AG09319 (cell line): ENCODE measurements at places on chromosomes 2 and 18.

- DNase-seq: no peak
Measured at GRCh38 chr2:69692424-69692823, 48.9 kb upstream of the AAK1 start.

DNA sequence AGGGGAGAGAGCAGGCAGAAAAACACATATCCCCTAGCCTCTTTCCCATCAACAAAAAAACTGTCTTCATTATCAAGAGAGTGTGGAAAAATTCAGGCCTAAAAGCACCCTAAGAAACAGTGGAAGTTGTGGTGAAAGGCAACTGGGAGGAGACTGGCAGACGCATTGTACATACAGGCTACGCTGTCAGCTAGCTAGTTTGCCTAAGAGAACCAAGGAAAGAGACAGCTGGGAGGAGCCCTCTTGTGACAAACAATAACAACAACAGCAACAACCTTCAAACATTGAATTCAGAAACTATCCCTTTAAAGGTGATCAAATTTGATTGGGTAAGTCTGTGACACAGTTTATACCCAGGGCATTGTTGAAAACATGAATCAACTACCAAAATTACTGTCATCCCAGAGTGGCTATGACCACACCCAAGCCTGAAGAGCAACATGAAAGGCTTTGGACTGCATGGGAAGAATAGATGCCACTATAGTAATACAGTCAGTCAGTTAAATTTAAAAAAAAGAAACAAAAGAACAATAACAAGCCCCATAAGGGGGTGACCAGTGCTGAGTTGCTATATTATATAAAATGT, 88.9 kb upstream of the CRIM1 start:
- DNase-seq: no peak

DNA sequence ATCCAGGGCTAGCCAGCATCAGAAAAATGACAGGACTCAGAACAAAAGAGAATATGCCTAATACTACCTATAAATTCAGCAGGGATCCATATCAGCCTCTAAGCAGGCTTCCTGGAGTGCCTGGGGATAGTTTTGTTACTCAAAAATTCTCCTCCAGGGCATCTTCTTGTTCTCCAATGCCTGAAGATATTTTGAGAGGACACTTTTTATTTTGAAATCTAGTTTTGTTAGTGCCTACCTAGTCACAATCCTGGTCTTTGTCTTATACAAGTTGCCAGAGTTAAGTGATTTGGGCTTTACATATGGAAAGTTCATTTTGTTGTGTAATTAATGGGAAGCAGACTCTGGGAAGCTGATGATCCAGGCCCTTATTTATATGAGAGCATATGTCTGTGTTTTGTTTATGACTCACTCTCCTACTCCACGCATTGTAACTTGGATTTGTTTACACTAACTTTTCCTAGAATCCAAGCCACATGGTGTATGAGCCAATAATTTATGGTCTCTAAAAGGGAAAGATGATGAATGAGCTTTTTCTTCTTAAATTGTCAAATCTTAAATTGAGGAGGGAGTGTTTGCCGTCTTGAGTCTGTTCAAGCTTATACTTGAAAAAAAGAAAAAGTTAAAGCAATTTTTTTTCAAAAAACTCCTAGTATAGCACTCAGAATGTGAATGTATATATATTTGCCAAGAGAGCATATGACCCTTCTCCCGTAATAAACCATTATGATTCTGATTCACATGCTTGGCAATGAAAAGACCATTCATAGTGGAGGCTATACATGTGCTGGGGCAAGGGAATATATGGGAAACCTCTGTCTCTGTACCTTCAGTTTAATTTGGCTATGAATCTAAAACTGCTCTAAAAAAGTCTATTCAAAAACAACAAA, 370.3 kb downstream of the SETBP1 start:
- DNase-seq: peak; percentile 84

DNA sequence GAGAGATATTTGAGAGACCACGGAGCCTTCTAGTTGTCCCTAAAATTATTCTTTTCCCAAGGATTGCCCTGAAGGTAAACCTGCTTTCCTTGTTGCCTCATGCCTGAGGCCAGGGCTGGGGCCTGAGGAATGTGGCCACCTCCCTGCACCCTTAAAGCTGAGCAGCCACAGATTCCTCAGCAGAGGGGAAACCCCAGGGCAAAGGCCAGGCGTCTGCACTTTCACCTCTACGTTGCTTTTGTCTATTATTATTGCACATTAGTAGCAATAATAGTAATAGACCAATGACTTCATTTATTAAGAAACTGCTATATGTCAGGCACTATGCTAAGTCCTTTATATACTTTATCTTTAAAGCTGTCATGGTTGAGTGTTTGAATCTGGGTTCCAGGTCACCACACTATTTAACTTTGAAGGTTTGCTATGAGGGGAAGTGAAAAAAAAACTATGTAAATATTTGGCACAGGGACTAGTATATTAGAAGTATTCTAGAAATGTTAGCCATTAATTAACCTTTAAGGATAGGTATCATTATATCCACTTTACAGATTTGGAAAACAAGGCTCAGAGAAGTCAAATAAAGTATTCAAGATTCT, 104.2 kb downstream of the LRRC30 start:
- DNase-seq: no peak

DNA sequence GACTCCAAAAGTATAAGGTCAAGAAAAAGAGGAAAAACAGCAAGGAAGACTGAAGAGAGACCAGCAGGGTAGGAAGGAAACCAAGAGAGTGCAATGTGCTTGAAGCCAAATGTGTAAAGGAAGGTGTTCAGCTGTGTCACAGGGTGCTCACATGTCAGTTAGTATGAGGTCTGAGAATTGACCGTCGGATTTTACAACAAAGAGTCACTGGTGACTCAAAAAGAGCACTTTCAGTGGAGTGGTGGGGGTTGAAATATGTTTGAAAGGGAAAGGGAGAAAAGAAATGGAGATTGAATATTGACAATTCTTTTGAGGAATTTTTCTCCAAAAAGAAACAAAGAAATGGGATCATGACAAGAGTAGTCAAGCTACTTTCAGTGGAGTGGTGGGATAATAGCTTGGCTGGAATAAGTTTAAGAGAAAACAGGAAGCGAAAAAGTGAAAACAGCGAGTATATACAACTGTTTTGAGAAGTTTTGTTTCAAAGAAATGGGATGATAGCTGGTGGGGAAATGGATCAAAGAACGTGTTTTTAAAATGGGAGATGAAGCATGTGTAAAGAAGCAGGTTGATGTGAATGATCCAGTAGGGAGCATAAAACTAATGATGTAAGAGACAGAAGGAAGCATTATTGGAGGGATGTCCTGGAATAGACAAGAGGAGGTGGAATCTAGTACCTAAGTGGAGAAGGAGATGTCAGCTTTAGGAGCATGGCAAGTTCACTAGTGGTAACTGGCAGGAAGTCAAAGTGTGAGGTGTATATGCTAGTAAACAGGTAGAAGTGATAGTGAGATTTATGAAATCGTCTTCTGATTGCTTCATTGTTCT, 3.6 kb upstream of the TSPYL6 start:
- no peak for DNase-seq

DNA sequence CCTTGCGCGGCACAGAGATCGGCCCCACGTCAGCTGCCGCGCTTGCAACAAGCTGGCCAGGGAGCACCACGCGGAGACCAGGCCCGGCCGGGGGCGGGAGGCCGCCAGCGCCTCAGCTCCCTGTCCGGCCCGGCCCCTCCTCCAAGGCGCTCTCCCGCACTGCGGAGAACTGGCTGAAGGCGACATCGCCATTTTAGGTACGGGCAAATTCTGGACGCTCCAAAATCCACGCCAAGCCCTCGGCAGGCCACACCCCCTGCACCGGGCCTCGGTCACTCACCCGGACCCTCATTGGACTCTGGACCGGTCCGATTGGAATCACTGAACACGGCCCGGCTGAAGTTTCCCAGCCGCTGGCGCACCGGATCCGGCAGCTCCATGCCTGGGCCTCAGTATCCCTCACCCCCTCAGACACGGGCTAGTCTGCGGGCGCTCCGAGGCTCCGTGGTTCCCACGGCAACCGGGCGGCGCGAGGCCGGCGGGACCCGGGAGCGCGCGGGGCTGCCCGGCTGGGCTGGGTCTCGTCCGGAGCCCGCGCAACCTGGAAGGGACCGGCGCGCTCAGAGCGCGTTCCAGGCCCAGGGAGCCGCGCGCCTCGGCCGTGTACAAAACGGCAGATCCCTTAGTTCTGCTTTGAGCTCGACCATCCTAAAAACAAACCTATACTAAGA, at the start of gene TMEM17:
Gene TMEM17 (minus strand): TSS at position 446 of the 671 bp plus-strand sequence. CDS start 66 bp downstream, at position 380.
- DNase-seq: peak; percentile 81

GRCh38 chr18:48940854-48941611, 9.7 kb downstream of the SMAD7 start:
- no peak for DNase-seq

DNA sequence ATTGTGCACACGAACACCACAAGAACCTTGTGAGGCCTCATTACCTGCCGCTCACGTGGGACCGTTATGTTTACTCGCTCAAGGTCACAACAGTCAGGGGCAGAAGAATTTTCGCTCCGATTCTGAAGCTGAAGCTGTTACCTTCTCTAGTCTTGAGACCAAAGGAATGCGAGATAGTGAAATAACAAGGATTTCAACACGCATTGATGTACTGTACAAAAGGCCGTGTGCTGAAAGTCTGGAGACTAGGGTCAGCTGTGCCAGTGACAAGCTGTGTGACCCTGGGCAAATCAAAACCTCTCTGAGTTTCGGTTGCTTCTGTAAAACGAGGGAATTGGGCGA, 583 bp downstream of the NEMP2 start:
- no peak for DNase-seq

- no peak for DNase-seq
Measured at GRCh38 chr2:46494596-46494995, 15.2 kb downstream of the TMEM247 start.

- peak; percentile 28 for DNase-seq
Measured at GRCh38 chr18:34787931-34788532, 77.9 kb downstream of the DTNA start.

DNA sequence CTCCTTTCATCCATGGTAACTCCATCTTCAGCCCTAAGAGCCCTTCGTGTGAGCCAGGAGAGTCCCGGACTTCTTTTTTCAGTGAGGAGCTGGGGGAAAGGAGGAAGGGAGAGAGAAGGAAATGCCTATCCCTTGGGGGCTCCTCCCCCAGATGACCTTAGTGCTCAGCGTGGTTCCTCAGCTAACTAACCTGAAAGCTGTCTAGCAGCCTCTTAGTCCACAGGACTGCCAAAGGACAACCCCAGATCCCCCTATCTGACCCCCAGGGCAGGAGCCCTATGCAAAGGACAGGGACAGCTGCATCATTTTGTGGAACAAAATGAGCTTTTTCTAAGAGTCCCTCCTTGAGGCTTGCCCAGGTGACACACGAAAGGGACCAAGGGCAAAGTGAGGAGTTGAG, 7.9 kb downstream of the SPR start:
- DNase-seq: no peak

GRCh38 chr2:241564596-241565410, 6.3 kb downstream of the BOK start:
- DNase-seq: no peak

GRCh38 chr18:10119991-10120390, 206.2 kb downstream of the VAPA start:
- no peak for DNase-seq

DNA sequence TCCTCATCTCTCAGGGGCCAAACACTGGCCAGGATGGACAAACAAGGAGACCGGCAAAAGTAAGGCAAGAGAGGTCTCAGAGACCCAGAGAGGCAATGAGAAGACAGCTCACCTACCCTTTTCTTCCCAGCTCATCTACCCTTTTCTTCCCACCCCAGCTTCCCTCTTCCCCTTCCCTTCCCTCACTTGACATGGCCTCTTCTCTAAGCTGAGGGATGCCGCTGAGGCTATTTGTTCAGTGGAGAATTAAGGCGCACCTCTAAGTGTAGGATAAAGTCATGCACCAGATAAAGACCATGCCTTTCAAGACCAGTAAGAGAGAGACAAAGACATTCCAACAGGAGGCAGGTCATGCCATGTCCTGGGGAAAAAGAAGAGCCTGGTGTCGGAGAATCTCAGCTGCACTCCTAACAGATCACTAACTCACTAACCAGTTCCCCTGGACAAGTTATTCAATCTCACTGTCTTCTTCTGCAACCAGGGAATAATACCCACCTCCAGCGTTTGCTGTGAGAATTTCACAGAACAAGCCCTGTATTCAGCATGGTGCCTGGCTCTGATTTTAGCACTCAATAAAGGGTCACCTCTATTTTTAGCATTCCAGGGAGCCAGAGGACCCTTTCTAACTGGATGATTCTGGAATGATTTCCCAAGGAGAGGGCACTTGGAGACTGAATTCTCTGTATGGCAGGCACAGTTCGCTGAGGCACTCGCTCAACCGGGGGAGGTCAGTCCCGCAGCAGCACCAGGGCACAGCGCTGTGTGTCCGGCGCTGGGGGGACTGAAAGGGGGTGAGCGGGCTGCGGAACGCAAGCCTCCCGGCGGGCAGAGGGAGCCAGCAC, 3.0 kb upstream of the FOSL2 start:
- DNase-seq: no peak

GRCh38 chr2:9392898-9393765, 30.2 kb downstream of the ITGB1BP1 start:
- DNase-seq: no peak

DNA sequence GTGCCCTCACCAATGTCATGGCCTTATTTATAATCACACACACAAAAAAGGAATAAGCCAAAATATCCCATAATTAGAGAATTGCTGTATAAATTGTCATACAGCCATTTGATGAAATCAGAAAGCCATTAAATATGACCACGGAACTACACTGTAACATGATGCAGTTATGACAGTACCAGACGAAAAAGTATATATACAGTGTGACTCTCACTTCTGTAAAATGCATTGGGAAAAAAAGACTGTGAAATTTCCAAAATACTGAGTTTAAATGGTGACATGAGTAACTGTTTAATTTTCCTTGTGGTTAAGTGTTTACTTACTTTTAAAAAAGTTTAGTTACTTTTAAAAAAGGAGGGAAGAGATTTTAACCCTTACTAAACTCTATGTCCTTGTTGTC, 25.4 kb downstream of the UXS1 start:
- DNase-seq: no peak

DNA sequence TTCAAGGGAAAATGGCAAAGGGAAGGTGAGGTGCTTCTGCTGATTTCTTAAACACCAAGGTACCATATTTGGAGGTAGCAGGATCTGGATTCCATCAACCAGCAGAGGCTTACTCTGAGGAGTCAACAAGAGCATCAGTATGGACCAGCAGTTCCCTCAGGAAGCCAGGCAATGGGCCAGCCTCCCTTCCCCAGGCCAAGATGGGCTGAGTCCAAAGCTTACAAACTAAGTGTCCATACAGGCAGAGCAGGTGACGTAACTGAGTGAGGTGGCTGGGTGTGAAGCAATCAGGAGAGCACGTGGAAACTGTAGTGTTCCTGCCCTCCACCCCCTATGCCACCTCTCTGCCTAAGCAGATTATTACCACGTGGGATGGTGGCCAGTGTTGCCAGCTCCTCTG, 134.2 kb upstream of the HNRNPA3 start:
- no peak for DNase-seq
